Pancreas (tissue), 10 donors: ENCODE measurements at places on chromosomes 3 and 15.

DNA sequence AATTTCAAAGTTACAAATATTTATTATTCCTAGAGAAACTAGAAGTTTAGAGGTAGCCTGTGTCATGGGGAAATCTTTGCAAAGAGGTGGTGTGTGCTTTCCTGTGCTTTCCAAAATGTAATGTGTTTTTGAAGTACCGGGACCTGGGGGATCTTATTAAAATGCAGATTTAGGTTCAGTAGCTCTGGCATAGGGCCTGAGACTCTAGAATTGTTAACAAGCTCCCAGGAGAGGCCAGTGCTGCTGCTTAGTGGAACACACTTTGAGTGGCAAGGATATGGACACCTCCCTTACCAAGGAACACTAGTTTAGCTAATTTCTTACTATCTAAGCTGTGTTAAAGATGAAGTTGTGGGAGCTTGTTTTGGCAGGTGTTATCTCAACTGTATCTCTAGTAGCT, 428.9 kb downstream of the VGLL3 start:
- no peak for DNase-seq

GRCh38 chr3:13391308-13391707, 28.8 kb downstream of the NUP210 start:
- DNase-seq = no peak

DNA sequence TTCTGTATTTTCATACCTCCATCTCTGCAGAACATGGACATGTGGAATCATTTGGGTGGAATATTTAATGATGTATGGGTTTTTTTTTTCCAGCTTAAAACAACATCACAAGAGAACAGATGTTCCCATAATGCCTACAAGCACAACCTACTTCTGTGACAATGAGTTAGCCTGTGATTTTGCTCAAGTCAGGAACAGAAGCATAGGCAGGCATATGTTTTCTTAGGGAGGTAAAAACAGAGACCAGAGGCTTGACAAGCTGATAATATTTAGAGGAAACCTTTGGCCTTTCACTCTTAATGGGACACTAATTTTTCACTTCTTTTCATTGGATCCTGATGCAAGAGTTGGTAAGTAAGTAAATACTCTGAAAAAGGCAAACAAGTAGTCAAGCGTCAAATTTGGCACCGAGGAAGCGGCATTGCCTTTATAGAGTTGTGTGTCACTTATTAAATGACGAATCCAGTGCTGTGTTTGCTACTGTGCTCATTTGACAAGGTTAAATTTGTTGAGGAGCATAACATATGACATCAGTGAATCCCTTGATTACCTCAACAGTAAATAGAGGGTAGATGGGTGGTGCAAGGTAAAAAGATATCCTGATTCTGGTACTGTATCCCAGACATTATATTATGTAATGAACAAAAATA, 66.7 kb upstream of the RBMS3 start:
- DNase-seq = no peak

DNA sequence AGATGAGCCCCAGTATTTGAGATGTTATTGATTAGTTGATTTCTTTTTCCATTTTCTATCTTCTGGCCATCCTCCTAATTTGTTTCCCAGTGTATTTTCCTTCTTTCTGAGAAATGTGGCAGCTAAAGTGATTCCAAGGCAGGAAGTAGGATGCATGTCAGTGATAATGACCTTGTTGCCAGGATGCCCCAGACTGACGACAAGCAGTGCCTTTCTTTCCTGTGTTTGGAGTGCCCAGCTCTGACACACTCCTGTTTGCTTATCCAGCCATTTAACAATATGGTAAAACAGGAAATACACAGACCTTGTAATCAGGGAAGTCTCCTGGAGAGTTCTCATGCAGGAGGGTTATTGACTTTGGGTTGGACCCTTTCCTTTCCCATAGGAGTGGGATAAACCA, 20.4 kb downstream of the TMOD2 start:
- DNase-seq = no peak

DNA sequence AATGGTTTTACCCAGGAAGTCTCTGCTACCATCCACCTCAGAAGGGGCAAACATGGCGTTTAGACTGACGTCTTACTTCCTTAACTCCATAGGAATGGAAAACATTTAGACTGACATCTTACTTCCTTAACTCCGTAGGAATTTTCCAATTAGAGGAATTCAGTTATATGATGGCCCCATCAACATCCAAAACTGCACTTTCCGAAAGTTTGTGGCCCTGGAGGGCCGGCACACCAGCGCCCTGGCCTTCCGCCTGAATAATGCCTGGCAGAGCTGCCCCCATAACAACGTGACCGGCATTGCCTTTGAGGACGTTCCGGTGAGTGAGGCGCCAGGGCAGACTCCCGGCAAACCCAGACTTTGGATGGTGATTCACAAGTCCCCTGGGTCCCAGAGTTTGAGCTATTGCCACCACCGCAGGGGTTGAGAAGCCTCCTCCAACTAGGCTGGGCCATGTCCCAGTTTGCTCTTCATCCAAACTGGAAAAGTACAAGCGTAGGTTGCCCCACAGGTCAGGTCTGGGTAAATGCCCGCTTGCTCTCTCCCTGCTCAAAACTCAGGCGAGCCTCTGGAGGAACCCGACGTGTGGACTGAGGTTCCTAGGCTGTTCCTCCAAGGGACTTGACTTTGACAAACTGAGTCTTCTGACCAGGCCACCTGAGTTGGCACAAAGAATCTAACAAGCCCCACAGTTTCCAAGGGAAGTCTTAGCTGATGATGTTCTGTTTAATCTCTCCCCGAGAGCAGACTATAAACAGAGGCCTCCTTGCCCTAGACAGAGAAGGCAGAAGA, 57.7 kb downstream of the MESD start:
- no peak for DNase-seq

DNA sequence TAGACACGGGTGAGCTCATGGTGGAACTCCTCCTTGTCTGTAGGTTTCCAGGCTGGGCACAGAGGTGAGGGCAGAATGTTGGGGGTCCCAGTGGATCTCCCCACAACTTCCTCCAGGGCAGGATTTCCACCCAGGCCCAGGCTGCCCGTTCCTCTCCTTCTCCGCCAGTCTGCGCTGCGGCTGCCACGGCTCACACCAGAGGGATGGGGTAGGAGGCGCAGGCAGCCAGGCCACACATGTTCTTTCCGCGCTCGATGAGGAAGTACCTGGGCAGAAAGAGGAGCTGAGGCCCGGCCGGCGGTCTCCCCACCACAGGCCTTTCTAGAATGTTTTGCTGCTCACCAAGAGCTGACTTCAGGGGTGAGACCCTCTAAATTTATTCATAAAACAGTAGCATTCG, 22.9 kb downstream of the CTSH start:
- no peak for DNase-seq

DNA sequence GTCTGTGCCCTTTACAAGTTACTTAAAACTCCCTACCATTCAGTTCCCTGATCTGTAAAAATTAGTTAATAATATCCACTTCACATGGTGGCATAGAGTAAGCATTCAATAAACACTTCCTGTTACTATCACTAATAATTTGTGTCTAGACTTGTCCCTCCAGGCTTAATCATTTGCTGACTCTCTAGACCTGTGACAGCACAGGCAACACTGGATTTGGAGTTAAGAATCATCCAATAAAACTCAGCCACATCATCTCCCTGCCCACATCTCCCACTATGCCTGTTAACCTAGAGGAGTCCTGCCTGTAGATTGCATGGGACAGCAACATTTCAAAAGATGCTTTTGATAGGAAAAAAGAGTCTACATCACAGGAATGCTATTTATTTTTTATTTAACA, 564.6 kb downstream of the MFSD1 start:
- no peak for DNase-seq

DNA sequence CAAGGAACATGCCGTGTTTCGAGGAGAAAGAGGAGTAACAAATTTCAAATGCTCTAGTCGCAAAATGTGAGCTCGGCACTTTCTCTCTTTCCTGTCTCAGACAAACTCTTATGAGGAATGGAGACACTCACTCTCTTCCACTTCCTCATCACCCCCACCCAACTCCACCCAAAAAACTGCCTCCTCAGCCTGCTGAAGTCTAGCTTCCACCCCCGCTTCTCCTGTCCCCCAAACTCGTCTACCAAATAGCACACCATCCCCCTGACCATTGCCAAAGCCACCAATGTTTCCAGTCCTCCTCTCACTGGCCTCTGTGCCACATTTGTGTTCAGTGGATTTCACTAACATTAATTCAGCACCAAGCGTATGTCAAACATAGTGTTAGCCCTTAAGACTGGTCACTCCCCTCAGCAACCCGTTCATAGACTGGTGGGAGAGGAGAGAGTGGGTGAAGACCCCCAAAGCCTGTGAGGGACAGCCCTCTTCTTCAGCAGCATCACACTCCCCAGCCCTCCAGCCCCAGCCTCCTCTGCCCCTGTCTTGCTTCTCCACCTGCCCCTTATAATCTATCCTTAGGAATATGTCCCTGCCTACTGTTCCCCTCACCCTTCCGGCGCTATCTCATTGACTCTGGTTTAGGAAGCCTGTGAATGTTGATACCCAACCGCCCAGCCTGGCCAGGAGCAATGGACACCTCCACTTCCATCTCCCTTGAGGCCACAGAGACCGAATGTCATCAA, 77.3 kb downstream of the FAM174B start:
- DNase-seq = no peak

GRCh38 chr15:38553071-38553470, 11.5 kb downstream of the RASGRP1 start:
- DNase-seq = no peak

- no peak for DNase-seq
These were observed 51.8 kb downstream of the ADCY5 start for GRCh38 chr3:123397050-123397590.

GRCh38 chr15:32057876-32058425, 27.6 kb downstream of the CHRNA7 start:
- no peak for DNase-seq

- peak; percentile 53 for DNase-seq
These were observed 36.2 kb upstream of the C3orf38 start for GRCh38 chr3:88113311-88114162.

GRCh38 chr15:39511916-39512260, 69.0 kb upstream of the THBS1 start:
- no peak for DNase-seq

GRCh38 chr15:87944691-87945090, 311.8 kb downstream of the NTRK3 start:
- no peak for DNase-seq

GRCh38 chr3:55897573-55898224, 410.6 kb upstream of the WNT5A start:
- DNase-seq = no peak

- no peak for DNase-seq
These were observed 72.3 kb upstream of the GAP43 start for GRCh38 chr3:115551016-115551415.

- no peak for DNase-seq
These were observed 39.0 kb downstream of the RGMA start for GRCh38 chr15:93049914-93050578.

DNA sequence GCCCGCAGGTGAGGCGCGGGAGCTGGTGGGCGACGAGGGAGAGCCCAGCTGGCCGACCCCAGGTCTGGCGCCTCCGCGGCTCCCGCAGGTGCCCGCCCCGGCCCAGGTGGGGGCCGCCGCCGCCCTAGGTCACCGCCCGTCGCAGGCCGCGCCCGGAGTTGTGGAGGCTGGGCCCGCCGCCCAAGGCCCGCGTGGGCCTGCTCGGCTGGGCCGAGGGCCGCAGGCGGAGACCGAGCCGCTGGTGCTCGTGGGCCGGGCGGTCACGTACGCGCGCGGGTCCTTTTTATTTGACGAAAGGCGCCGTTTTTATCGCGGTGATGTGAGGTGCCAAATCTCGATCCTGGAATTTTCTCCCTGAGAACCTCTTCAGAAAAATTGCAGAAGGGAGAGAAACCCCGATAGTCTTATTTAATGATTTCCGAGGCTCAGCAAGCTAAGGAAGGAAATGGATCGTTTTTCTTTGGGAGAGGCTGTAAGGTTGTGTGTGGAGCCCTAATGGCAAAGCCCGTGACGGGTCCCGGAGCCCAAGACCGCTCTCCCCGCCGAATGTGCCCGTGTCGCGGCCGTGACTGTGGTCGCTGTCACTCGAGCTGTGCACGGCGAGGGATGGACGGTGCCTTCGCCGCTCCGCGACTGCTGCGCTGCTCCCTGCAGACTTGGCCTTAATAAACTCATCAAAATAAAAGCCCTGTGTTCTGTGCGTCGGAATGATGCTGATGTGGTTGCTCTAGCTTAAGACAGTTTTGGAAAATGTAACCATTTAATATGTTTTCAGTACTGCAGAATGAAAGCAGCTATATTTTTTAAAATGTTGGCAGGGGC, 612 bp downstream of the APPL1 start:
- DNase-seq = peak; percentile 34

DNA sequence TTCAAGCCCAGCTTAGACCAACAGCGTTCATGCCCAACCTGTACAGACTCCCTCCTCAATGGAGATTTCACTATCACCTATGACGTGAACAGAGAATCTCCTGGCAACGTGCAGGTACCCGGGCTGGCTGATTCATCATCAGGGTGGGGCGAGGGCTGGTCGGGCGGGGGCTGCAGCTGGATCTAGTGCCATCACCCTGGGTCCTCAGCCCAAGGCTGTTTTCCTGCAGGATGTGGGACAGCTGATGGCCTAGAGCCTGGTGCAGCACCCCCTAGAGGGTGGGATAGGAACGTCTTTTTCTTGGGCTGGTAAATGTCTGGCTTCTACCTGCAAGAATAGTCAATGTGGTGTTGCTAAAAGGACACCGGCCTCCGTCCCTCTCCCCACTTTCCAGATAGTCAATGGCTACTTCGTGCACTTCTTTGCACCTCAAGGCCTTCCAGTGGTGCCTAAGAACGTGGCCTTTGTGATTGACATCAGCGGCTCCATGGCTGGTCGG, 4.4 kb downstream of the ITIH3 start:
- DNase-seq = no peak

DNA sequence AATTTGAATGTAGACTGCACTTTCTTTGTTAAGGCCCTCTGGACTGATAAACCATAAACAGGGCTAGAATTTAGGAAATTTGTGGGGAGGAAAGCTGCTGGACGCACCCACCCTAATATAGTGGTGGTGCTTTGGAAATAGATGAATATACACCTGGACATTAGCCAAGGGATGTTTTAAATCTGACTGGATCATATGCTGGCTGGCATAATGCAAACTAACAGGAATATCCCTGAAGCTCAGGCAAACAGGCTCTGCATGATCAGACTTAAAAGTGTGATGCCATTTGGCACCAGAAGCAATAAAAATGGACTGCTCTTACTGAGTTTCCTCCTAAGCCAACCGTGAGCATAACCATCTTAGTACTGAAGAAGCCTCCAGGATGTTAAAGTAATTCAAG, 465.8 kb upstream of the ROBO1 start:
- no peak for DNase-seq

DNA sequence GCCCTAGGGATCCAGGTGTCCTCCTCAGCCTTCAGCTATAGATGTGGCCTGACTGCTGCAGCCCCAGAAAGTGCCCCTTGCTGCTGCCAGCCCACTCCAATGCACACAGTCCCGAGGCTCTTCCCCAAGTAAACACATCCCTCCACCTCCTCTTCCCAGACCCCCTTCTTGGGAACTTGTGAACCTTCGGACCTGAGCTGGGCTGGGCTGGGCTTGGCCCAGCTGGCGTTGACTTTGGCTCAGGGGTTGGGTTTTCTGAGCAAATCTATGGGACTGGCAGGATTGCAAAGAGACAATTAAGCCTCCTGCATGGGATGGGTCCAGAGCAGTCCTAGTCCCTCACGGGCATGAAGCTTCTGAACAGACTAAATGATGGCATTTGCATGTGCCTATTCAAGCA, 14.7 kb downstream of the VIPR1 start:
- DNase-seq = no peak

GRCh38 chr3:81249540-81250029, 511.9 kb downstream of the GBE1 start:
- no peak for DNase-seq

GRCh38 chr3:125647318-125648014, 52.2 kb upstream of the OSBPL11 start:
- no peak for DNase-seq
